ENCODE measurements at places on chromosomes 3 and 15.

DNA sequence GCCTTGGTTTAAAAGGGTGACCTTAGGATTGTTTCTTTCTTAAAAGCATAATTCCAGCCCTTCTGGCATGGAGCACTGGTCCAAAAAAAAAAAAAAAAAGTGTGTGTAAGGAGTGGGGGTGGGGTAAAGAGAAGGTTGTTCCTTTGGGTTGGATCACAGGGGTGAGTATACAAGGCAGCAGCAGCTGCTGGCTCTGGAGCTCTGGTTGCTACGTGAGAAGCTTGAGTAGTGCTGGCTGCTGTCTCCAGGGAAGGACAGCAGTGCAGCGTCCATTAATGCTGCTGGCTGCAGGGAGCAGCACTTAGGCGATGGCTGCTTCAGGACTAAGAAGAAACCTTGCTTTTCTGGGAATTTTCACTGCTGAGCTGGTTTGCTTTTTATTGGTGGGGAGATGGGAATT, 2.3 kb downstream of the SETD5 start:
- DNase-seq, result peak; percentile 53

GRCh38 chr3:31777092-31777491, 204.0 kb downstream of the OSBPL10 start:
- DNase-seq, result no peak

DNA sequence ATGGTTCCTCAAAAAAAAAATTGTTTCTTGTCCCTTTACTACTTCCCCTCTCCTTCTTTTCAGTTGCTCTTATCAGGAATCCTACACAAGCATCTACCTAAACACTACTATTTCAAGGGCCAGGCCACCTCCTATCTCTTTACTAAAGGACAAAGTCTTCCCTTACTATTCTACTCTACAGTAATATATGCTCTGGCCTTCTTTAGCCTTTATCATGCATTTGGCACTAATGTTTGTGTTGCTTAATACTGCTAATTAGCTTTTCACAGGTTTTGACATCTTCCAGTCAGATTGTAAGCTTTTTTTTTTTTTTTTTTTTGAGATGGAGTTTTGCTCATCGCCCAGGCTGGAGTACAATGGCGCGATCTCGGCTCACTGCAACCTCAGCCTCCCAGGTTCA, 5.3 kb downstream of the CEP19 start:
- DNase-seq, result no peak

- no peak for DNase-seq
These were observed 86.3 kb downstream of the PPM1L start for GRCh38 chr3:160842021-160843005.

GRCh38 chr3:55091381-55092225, 163.7 kb upstream of the LRTM1 start:
- no peak for DNase-seq

GRCh38 chr3:53554559-53555067, 60.2 kb downstream of the CACNA1D start:
- DNase-seq, result no peak

DNA sequence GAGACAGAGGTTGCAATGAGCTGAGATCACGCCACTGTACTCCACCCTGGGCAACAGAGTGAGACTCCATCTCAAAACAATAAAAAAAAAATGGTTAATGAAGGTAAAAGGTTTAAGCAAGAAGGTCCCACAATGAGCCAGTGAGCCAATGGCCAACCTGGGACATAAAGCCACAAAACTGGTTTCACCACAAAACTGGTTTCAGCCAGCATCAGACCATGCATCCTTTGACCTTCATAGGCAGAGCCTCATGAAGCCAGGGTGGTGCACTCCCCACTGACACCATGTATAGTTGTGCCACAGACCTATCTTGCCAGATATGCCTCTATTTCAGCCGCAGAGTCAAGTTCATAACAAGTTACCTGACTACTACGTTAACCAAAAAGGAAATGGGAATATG, 41.9 kb downstream of the SCAP start:
- no peak for DNase-seq

DNA sequence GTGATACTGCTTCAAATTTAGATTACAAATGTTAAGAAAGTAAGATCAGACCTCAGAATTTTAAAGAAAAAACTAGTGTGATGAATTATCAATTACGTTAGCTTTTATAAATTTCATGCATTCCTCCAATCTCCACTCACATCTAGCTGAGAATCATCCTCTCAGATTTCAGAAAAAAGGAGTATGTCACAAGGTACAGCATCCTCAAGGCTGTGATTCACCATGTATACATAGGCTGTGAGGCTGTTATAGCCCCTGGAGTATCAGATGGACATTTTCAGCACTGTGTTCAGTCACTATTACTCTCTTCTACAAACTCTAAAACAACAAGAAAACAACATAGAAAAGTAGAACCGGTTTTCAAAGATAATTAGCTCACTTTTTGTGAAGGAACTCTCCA, 214.4 kb downstream of the PCCB start:
- DNase-seq, result no peak

DNA sequence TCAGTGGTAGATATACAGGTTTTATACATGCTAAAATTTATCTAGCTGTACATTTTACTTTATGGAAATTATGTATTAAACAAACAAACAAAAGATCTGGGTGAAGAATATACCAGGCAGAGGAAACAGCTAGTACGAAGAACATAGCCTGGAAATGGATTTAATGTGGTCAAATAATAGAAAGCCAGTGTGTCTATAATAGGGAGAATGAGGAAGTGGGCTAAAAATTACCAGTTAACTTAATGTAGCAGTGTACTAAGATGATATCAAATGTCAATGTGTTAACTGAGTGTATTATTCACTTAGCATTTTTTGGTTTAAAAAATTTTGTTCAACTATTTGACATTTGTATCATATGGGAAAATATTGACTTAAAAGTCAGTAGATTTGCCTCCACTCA, 22.8 kb upstream of the SLC15A2 start:
- DNase-seq, result no peak

GRCh38 chr3:87924485-87924884, 134.3 kb downstream of the CGGBP1 start:
- DNase-seq, result no peak

GRCh38 chr15:90261811-90262210, 3.7 kb upstream of the NGRN start:
- DNase-seq, result no peak

DNA sequence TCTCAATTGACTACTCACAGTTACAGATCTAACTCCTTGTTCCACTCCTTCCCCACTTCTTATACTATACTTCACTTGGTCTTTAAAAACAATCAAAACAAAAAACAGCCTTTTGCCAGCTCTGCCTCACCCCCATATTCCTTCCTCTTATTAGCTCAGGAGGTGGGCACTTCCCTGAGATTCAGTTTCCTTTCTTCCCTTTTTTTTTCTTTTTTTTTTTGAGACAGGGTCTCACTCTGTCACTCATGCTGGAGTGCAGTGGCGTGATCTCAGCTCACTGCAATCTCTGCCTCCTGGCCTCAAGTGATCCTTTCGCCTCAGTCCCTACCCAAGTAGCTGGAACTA, 6.9 kb downstream of the C3orf62 start:
- DNase-seq, result no peak

GRCh38 chr15:69643476-69643875, 190.9 kb downstream of the RPLP1 start:
- no peak for DNase-seq

GRCh38 chr3:58308728-58309127, 2.4 kb downstream of the HTD2 start:
- DNase-seq, result no peak

DNA sequence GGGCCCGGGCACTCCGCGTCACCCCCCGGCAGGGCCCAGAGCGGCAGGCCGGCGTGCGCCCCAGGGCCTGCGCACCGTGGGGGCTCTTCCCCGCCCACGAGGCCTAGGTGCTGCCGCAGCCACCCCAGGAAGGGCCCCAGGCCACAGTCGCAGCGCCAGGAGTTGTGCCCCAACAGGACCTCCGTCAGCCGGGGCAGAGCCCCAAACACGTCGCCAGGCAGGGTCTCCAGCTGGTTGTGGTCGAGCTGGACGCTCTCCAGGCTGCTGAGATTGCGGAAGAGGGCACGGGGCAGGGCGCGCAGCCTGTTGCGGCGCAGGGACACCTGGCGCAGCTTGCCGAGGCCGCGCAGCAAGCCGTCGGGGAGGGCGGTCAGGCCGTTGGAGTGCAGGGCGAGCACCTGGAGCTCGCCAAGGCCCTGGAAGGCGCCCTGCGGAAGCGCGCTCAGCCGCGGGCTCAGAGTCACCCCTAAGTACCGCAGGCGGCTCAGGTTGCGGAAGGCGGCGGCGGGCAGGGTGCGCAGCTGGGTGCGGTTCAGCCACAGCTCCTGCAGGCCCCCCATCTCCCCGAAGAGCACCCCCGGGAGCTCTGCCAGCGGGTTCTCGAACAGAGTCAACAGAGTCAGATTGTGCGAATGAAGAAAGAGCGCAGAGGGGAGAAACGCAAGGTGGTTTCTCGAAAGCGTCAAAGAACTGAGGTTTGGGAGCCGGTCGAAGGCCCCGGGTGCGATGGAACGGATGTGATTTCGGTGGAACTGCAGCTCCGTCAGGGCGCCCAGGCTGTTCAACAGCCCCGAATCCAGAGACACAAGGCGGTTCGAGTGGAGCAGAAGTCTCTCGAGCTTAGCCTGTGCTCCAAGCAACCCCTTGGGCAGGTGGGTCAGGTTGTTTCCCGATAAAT, 2.0 kb downstream of the GP5 start:
- no peak for DNase-seq

- DNase-seq, result no peak
These were observed 275.0 kb downstream of the ADAMTSL3 start for GRCh38 chr15:83928878-83929418.

DNA sequence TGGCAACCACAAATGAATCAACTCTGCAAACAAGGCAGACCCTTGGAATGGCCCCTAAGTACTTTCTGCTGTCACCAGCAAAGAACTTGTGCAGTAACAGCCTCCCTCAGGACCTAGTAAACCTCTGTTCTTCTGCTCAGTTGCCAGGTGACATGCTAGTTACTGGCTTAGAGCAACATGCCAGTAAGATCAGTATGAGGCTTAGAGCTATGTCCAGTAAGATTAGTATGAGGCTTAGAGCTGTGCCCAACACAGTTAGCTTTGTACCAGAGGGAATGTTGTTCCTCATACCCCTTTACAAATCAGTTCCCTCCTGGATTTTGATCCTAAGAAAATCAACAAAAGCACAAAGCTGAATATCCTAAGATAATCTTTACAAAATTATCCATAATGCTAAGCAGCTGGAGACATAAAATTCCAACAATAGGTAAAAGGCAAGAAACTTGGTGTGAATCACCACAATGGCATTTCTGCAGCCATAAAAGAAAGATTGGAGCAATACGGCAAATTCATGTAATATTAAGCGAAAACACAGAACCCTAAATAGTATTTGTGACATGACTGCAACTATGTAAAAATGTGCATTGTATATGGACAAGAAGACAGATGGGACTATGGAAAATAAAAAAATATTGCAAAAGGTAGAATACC, 107.3 kb upstream of the LPP start:
- DNase-seq, result no peak

DNA sequence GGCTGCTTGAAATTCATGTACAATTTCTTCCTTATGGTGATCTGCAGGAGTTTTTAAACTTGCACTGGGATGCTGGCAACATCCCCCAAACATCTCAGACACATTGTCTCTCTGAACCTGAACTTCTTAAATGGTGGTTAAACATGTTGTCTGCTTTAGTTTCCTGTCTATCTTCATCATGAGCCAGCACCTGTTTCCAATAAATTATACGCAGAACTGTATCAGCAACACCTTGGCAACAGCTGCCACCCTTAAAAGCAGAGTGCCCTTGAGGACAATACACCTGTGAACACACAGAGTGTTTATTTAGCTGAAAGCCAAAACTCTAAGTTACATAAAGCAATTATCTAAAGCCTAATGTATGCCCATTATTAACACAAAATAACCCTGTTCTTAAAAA, 242.9 kb downstream of the WNT5A start:
- no peak for DNase-seq

GRCh38 chr3:134693226-134693625, 42.4 kb upstream of the KY start:
- no peak for DNase-seq

GRCh38 chr3:195165790-195166189, 105.2 kb downstream of the XXYLT1 start:
- DNase-seq, result no peak

Data from 8988T (cell line).